ENCODE measurements at places on chromosomes 13 and 19.

GRCh38 chr19:5628461-5628860, 5.6 kb downstream of the SAFB start:
- peak; percentile 27 for DNase-seq

DNA sequence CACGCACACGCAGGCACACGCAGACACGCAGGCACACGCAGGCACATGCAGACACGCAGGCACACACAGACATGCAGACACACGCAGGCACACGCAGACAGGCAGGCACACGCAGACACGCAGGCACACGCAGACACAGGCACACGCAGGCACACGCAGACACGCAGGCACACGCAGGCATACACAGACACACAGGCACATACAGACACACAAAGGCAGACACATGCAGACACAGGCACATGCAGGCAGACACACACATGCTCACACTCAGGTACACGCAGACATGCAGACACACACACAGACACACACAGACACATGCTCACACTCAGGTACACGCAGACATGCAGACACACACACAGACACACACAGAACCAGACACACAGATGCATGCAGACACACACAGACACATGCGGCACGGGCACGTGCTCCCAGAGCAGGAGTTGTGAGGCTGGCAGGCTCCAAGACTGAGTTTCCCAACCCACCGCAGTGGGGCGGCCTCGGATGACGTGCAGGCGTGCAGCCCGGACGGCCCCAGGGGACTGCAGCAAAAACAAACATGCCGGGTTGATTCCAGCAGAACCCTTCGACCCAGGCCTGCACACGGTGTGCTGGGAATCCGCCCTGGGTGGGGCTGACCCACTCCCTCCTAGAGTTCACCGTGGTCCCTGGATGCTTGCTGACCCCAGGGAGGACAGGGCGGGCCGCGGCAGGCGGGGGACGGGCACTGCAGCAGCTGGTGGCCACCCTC, 100.0 kb downstream of the GADD45B start:
- peak; percentile 96 for DNase-seq

DNA sequence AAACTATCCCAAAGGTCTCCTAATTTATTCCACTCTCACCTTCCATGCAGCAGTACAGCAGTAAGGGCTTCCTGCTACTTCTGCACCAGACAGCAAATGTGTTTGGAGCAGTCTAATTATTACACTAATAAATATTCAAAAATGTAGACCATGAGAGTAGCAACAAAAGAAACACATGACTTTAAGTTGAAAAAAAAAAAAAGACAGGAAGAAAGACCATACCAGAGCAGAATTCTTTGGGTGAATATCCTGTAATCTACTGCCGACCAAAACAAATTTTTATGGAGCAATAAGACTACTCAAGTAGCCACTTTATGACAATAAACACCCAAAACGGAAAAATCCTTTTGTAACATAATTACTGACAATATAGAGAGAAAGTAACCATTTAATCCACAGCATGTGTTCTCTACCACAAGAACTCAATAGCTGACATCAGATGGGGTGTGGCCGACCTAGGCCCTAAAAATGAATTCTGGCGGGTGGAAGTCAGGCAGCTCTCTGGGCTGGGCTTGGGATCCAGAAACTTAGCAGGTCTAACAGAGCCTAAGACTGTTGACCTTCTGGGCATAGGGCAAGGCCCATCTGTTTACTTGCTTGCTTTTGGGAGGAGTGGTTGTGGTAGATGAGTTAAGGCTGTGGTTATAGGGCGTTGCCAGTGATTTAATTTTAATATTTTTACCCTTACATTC, 4.6 kb downstream of the KLF12 start:
- DNase-seq: peak; percentile 32

GRCh38 chr19:54551293-54551692, 22.3 kb upstream of the LILRA2 start:
- DNase-seq: no peak

DNA sequence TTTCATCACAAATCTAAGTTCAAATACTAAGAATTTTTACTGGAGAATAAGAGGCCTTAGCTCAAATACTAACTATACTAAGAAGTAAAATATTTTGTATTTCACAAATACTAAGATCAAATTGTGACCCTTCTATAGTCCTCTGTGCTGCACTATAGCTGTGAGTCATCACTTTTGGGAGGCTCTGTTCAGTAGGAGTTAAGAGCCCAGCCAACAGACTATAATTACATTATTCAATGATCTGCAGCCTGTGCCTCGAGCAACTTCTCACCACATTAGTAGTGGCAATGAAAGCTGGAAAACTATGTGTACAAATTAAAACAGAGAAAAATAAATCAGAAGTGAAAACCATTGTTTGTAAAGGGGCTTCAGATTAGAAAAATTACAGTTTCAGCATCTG, 147.3 kb upstream of the GPC6 start:
- DNase-seq: peak; percentile 19

GRCh38 chr13:100957741-100958140, 283.1 kb upstream of the TMTC4 start:
- DNase-seq: no peak

- DNase-seq: peak; percentile 25
Measured at GRCh38 chr13:30334663-30335386, 27.5 kb upstream of the KATNAL1 start.

GRCh38 chr13:97327506-97328221, 105.5 kb downstream of the MBNL2 start:
- DNase-seq: no peak

GRCh38 chr19:35317464-35318043, 11.4 kb upstream of the CD22 start:
- no peak for DNase-seq

DNA sequence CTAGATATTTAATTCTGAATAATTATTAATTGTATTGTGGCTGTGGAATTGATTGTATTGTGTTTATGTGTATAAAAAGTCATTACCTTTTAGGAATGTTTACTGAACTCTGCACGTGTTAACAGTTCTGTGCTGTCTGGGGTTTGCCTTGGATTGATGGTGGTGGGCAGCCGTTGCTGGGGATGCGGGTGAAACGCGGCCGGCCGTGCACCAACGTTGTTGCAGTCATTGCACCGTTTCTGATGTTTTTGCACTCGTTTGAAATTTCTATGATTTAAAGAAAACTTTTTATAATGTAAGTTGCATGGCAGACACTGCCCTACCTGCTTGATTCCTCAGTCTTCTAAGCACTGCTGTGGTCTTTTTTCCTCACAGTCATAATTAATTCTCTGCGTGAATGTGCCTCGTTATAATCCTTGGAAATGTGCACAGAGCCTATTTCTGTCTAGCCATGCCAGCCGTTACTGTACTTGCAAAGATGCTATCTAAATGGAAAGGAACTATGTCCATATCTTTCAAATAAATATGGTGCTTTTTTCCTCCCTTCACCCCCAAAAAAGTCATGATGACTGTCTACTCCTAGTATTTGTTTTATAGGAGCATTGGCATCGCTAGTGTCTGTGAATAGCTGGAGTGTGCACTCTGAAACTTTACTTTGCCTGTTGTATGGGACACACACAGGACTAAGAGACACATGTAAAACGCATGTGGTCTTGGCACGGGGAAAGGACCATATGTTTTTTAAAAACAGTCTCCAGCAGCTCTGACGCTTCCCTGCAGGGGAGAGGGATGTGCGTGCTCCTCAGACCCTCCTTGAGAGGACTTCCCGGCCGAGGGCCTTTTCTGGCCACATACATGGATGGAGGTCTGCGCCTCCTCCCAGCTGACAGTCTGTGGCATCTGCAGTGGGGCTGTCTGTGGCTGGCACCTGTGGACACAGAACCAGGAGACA, 40.7 kb upstream of the MCF2L start:
- DNase-seq: no peak

DNA sequence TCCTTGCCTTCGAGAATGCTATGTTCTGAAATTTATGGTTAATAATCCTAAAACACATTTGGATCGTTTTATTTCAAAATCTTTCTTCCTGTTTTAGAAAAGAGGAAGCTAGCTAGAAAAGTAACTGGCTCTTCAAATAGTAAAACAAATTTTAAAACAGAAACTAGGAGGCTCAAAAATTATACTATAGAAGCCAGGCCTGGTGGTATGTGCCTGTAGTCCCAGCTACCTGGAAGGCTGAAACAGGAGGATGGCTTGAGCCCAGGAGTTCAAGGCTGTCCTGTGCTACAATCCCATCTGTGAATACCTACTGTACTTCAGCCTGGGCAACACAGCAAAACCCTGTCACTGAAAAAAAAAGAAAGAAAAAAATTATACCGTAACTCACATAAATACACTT, 57.9 kb downstream of the ELF1 start:
- DNase-seq: no peak

DNA sequence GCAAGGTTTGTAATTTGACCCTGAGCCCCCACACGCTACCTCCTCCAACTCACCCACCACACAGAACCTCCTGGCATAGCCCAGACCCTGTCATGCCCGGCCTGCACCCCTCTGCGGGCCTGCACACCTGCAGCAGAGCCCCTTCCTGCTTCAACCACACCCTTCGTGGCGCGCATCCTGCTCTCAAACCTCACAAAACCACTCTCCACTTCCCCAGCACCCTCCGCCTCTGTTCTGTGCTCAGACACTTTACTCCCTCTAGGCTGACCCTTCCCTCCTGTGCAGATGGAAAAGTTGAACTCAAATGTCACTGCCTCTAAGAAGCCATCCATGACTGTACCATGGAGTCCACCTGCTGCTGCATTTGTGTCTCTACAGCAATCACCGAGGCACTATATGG, 28.5 kb downstream of the FAAP24 start:
- no peak for DNase-seq

DNA sequence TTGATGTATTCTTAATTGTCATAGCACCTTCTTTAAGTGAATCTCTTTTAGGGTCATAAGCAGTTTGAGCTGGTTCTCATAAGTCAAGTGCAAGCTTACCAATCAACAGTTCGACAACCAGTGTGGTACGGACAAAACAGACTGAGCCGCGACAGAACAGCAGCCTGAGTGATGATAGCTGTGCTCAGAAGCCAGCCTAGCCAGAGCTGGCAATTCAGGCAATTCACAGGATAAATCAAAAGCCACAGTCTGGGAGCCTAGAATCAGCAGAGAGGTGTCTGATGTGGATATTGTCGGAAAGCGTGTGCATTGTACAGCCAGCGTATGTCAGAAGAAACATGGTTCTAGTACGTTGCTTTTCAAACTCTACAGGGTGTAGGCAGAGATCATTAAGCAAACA, 14.9 kb downstream of the UBE2L5 start:
- DNase-seq: no peak

DNA sequence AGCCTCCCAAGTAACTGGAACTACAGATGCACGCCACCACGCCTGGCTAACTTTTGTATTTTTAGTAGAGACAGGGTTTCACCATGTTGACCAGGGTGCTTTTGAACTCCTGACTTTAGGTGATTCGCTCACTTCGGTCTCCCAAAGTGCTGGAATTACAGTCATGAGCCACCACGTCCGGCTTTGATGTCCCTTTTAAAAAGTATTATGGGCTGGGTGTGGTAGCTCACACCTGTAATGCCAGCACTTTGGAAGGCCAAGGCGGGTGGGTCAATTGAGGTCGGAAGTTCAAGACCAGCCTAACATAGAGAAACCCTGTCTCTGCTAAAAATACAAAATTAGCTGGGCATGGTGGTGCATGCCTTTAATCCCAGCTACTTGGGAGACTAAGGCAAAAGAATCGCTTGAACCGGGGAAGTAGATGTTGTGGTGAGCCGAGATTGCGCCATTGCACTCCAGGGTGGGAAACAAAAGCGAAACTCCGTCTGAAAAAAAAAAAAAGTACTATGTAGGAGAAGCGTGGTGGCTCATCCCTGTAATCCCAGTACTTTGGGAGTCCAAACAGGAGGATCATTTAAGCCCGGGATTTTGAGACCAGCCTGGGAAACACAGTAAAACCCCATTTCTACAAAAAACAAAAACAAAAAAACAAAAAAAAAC, 22.8 kb upstream of the ERVV-1 start:
- DNase-seq: peak; percentile 26

GRCh38 chr13:65339241-65339640, 1890.9 kb downstream of the PCDH9 start:
- DNase-seq: peak; percentile 26

GRCh38 chr13:35711909-35712308, 235.4 kb upstream of the MAB21L1 start:
- DNase-seq: no peak

- no peak for DNase-seq
Measured at GRCh38 chr19:15897738-15898276, at the start of gene CYP4F2. Gene CYP4F2 (minus strand): TSS chr19:15898074. CDS start chr19:15897611, 463 bp downstream.

DNA sequence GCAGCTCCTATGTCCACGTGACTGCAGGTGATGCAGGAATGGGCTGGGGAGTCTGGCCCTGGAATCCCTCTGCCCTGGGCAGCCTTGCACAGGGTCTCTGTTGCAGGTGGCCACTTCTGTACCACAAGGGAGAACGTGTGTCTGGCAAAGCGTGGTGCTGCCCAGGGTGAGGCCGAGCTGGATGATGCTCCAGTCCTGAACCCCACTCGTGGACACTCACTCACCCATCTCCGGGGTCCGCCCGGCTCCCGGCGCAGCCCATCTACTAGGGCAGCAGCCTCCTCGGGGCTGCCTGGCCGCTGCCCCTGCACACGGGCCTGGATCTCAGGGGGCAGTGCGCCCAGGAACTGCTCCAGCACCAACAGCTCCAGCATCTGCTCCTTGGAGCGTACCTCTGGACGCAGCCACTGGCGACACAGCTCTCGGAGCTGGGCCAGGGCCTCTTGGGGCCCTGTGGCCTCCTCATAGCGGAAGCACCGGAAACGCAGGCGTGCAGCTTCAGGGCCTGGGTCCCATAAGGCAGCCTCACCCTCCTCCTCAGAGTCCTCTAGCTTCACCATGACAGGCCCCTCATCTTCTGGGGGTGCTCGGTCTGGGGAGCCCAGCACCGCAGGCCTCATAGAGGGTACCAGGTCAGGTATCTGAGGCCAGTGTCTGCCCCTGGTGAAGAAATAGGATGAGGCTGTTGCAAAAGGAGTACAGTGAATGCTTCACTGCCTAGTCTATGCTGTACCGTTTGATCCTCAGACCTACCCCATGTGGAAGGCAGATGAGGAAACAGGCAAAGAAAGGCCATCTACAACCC, 2.2 kb downstream of the MZF1 start:
- no peak for DNase-seq

DNA sequence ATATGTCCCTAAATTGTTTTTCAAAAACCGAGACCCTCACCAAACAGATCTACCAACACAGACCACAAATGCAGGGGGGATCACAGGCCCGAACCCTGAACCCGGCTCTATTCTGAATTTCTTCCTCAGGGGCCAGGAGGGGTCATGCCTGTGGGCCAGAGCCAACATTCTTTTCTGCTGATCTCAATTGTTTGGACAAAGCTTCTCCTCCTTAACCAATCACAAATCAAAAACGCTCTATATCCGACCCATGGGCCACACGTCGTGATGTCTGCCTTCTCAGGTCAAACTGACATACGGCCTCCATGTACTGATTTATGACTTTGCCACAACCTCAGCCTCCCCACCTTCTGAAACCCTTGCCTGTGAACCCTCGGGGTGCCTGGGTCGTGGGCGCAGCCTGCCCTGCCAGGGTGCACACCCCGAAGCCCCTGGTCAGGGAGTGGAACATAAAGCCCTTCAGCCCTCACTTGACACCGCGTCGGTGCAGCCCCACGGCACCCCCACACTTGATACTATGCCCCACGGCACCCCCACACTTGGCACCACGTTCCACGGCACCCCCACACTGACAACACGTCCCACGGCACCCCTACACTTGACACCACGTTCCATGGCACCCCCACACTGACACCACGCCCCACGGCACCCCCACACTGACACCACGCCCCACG, 58.4 kb upstream of the C13orf46 start:
- DNase-seq: peak; percentile 85
